ENCODE measurements at places on chromosomes 16 and 17.

GRCh38 chr17:81000631-81001357, 9.2 kb downstream of the CHMP6 start:
- no peak for DNase-seq

GRCh38 chr16:1800701-1801100, 7.2 kb upstream of the IGFALS start:
- no peak for DNase-seq

- no peak for DNase-seq
Observed at GRCh38 chr17:33241390-33241789, 51.7 kb downstream of the ASIC2 start.

GRCh38 chr17:49583226-49583625, 7.6 kb downstream of the NXPH3 start:
- no peak for DNase-seq

DNA sequence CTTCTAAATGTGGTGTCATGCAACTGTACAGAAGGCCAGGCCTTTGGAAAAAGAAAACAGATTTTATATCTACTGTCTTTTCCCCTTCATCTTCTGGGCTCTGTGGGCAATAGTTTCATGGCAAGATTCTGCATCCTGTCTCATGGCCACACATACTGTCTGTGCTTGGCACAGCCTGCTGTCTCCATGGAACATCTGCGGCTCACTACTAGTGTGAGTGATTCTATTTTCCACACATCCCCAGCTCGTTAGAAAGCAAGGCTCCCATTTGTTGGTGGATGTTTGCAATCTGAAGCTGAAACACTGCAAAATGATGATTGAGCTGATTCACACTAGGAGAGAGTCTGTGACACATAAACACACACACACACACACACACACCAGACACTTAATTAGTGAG, 32.4 kb downstream of the CACNG3 start:
- no peak for DNase-seq

DNA sequence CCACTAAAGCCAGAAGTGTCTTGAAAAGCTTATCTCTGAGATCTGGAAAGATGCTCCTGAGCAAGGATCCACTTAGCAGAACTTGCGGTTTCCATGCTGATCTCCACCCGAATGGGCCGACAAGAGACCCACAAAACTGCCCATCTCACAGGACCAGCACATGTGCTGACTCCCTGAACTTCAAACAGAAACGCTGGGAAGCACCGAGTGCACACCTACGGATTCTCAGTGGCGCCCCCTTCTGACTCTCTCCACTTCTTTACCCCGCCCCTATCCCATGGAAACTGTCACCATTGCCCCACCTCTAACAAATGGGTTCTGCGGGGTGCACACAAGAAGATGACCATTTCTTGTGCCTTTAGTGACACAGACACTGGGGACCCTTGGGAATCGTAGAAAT, 21.4 kb downstream of the CDRT4 start:
- no peak for DNase-seq

DNA sequence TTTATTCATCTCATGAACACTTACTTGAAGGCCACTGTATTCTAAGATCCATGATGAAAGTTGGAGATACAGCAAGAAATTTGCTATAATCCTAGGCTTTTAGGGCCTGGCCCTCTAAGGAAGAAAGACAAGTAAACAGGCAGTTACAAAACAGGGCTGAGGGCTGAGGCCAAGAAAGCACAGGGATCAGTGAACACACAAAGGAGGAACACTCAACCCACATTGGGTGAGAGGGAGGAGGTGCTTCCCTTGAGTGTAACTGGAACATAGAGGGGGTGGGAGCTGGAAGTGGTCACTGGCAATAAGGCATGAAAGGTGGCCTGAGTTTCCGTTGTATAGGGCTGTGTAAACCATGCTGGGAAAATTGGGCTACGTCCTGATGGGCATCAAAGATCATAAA, 112.2 kb downstream of the ZNF18 start:
- DNase-seq, result no peak

DNA sequence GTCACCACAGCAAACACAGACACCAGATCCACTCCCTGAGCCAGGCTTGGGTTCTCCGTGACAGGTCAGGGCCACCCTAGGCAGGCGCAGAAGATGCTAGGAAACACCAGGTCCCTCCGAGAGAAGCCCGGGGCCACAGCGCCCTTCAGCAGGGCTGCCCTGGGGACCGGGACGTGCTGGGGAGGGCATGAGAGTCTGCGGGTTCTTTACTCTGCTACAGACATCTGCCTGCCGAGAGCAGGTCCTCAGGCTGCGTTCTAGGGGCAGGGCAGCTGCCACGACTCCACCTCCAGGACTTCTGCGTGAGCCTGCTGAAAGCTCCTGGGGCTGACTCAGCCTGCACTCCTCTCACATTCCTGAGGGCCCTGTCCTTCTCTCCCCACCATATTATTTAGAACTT, 11.4 kb downstream of the MYLK3 start:
- DNase-seq, result no peak

- no peak for DNase-seq
Observed at GRCh38 chr17:13587487-13588338, 14.0 kb downstream of the HS3ST3A1 start.
